Immature natural killer cell (primary cell): ENCODE measurements at places on chromosomes 7 and 10. TPM values are rescaled to one million over a fixed set of nuclear protein-coding genes. Genes with fewer than 3 reads are reported as not detected.

The CCDC172 gene
- polyA plus RNA-seq = not detected

DNA sequence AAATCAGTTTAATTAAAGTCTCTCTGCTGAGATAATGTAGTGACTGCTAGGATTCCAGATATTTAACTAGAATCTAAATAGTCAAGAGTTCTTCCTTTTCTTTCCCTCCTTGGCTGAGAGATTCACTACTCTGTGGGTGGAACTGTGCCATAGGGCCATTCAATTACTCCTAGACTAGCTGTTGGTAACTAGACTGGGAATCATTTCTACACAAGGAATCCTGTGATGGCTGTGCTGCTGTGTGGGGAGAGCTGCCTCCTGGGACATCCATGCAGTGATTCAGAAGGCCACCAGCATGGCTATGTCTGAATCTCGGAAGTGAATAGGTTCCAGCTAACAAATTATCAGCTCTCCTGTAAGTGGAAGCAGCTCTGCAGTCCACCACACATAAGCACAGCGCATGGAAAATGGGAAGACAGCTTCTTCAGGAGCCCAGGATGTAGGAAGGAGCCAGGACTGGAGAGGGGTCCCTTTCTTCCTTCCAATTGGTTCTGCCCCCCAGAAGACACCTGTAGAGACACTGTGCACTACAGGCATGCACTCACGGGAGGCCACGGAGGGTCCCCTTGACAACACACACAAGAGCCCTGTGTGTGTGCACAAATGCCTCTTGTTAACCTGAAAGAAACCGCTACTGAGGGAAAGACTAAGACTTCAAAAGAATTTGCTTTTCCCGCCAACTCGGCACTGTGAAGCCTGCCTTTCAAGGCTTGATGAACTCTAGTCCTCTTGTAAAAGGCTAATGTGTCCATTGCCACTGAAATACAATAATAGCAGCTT, 66.5 kb downstream of the SCRN1 start:
- no peak overlapping the region for H3K27ac ChIP-seq
- peaks cover 9% of the 10 kb centered on the region for H3K36me3 ChIP-seq
- DNase-seq = no peak
- H3K4me1 ChIP-seq = no peaks in the 10 kb centered on the region
- H3K4me3 ChIP-seq = no peak overlapping the region

DNA sequence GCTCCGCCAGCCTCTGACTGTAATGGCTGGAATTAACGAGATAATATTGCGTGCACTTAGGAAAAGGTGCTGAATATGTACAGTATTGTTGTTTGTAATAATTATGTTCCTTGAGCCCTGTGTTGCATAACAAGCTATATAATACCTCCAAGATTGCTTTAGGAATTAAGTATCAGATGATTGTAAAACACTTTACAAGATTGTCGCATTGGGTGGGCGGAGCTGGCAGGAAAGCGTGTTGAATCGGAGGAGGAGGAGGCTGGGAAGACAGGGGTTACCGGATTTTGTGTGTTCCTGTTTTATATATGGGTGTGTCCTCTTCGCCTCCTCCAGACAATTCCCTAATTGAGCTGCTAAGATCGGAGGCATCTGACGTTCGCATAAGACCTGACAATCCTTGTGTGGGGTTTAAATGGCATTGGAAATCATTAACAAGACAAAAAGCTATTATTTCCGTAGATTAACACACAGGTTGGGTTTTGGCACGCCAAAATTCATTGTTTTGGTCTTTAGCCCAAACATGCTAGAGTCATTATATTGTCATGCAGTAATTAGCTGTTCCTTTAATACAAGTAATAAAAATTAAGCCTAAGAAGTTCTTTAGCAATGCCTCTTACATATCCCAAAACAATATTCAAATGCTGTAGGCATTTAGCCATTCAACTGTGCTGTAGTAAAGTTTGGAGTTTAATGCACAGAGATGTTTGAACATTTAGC, 192.9 kb upstream of the SH2B2 start:
- DNase-seq = no peak
- H3K36me3 ChIP-seq = peaks cover 6% of the 10 kb centered on the region
- no peaks in the 10 kb centered on the region for H3K27me3 ChIP-seq
- H3K4me3 ChIP-seq = no peak overlapping the region

DNA sequence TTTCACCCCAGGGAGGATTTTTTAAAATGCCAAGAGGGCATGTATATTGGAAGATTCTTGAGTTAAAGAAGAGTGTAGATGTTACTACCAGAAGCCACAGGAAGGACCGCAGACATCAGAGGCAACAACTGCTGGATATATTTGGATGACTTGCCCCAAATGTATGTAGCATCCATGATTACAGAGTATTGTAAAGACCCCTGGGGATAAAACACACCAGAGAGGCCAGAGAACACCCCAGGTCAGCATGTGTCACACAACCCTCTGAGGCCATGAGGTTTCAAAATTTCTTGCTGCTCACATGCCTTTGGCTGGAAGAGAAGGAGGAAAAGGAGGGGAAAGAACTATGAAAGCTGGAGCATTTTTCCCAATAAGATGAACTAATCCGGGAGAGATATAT, 108.0 kb upstream of the LSM8 start:
- no peak for DNase-seq
- no peak overlapping the region for H3K4me3 ChIP-seq
- no peaks in the 10 kb centered on the region for H3K27me3 ChIP-seq
- no peaks in the 10 kb centered on the region for H3K36me3 ChIP-seq
- H3K4me1 ChIP-seq = no peaks in the 10 kb centered on the region
- no peak overlapping the region for H3K27ac ChIP-seq

DNA sequence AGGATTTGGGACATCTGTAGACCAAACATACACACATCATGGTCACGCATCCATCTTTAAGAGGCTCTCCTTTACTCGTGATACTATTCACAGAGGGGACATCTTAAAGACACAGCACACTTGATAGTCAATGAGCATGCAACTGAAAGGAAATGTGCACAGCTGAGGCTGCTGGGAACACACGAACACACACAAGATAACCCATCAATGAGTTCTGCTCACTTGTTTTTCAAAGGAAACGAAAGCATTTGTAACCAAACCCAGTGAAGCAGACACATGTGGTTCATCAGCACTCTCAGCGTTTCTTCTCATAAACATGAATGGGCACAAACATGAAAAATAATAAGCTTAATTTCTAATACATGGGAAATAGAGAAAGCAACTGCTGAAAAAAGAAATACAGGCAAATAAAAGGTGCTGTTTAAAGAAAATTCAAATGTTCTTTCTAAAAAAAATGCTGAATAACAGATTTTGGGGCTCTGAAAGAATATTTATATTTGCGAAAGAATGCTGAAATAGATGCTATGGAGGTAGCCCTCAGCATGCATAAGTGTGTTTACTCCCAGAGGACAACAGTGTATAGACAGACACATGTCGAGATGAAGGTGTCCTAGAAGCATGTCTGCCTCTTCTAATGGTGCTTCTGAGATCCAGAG, 59.7 kb upstream of the LAMB4 start:
- no peaks in the 10 kb centered on the region for H3K36me3 ChIP-seq
- DNase-seq = no peak
- no peaks in the 10 kb centered on the region for H3K4me1 ChIP-seq
- no peak overlapping the region for H3K27ac ChIP-seq
- H3K4me3 ChIP-seq = no peak overlapping the region

DNA sequence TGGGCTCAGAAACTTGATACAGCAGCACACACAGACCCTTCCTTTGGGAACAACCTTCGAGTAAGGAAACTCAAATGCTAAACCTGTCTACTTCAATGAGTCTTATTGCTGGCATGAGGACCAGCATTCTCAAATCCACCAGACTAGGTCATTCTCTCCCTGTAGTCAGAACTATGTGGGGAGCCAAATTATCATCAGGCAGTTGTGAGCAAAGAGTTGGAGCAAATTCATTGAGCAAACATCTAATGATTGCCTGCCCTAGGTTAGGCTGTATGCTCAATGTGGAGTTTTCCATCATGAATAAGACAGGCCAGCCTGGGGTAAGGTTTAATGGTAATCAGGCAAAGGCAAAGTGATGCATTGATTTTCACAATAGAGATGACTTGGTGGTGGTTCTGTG, 3.6 kb downstream of the EPDR1 start:
- peaks cover 12% of the 10 kb centered on the region for H3K4me1 ChIP-seq
- peaks cover 9% of the 10 kb centered on the region for H3K36me3 ChIP-seq
- DNase-seq = no peak
- H3K27ac ChIP-seq = no peak overlapping the region

DNA sequence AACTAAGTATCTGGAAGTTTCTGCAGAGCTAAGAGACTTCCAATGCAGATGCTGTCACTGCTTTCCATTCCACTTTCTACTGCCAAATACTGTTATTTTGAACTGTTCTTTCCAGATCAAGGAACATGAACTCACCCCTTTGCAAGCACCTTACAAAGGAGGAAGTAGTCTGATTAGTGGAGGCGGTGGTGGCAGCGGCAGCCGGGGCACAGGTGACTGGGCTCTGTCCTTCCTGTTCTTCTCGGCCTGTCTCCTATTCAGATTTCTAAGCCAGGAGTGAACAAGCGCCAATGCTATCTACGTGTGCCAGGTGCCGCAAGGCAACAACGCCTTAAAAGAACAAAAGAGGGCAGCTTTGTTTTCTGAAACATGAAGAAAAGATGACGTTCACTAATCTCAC, 44.9 kb downstream of the BEND7 start:
- H3K4me1 ChIP-seq = no peaks in the 10 kb centered on the region
- DNase-seq = no peak
- no peak overlapping the region for H3K4me3 ChIP-seq

- no peak overlapping the region for H3K4me3 ChIP-seq
- peaks cover 4% of the 10 kb centered on the region for H3K36me3 ChIP-seq
- H3K27ac ChIP-seq = no peak overlapping the region
- no peaks in the 10 kb centered on the region for H3K27me3 ChIP-seq
- DNase-seq = no peak
- H3K4me1 ChIP-seq = peaks cover 25% of the 10 kb centered on the region
Observed at GRCh38 chr10:5448333-5449001, 36.1 kb downstream of the NET1 start.

DNA sequence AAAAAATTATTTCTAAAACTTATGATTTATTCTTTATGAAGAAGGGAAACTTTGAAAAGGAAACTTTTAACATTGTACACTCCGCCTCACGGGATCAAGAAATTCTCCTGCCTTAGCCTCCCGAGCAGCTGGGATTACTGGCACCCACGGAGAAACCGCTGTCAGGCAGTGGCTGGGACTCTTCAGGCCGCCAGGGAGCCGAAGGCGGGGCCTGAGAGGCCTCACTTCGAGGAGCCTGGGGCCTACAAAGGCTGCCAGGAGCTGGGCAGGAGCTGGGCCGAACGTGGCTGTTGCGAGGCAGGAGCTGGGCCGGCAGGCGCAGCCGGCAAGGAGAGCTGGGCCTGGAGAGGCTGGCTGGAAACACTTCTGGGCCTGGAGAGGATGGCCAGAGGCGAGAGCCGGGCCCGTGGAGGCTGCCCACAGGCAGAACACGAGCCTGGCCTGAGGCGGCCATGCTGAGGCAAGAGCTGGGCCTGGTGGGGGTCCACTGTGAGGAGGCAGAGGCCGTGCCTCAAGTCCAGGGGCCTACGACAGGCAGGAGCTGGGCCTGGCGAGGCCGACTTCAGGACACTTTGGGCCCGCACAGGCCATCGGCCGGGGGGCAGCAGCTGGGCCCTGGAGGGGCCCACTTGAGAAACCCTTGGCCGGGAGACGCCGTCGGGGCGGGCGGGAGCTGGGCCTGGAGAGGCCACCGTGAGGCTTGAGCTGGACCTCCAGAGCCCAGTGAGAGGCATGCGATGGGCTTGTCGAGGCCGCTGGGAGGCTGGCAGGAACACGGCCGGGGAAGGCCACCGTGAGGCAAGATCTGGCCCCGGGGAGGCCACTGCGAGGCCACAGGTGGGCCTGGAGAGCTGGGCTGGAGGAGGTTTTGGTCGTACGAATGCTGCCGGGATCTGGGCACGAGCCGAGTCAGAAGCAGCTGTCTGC, 23.7 kb downstream of the MDH2 start:
- no peak overlapping the region for H3K27ac ChIP-seq
- no peaks in the 10 kb centered on the region for H3K36me3 ChIP-seq
- no peaks in the 10 kb centered on the region for H3K4me1 ChIP-seq

- DNase-seq = no peak
- peak overlapping the region; percentile 65 for H3K4me3 ChIP-seq
- H3K27ac ChIP-seq = peak overlapping the region; percentile 89
- peaks cover 56% of the 10 kb centered on the region for H3K4me1 ChIP-seq
Observed at GRCh38 chr10:29689001-29689400, 54.2 kb upstream of the SVIL start.

- no peak overlapping the region for H3K4me3 ChIP-seq
- no peaks in the 10 kb centered on the region for H3K27me3 ChIP-seq
- H3K4me1 ChIP-seq = no peaks in the 10 kb centered on the region
- H3K36me3 ChIP-seq = no peaks in the 10 kb centered on the region
Observed at GRCh38 chr7:109009636-109010035, 440.0 kb downstream of the DNAJB9 start.

GRCh38 chr10:3919709-3920308, 134.8 kb upstream of the KLF6 start:
- no peaks in the 10 kb centered on the region for H3K27me3 ChIP-seq
- H3K4me3 ChIP-seq = no peak overlapping the region
- H3K4me1 ChIP-seq = peaks cover 2% of the 10 kb centered on the region
- H3K36me3 ChIP-seq = no peaks in the 10 kb centered on the region

DNA sequence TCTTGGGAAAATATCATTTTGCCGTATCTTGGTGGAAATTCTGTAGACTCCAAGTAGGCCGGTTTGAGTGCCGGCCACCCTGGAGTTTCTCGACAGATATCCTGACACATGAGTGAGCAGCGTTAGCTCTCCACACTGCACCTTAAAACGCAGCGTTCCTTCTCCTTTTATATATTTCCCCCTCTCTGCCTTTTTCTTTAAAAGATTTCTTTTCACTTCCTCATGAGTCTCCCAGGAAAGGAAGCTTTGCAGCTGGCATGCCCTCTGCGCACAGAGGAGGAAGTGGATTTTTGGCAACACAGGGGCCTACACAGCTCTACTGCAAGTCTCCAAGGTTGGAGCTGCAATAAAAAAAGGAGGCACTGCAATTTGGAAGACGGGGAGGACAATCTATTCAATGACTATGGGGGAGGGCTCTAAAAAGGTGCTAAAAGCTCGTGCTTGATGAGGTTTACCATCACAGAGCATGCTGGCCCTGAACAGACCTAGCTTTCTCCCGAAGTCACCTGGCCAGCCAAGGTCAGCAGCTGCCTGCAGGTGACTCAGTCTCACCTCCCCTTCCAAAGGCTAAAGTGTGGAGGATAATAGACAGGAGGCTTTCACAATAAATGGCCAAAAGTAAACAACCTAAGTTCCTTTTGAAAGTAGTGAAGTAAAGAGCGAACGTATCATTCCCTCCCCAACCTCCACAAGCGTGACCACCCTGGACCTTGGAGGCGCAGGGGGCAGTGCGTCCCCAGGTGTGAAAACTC, 252.8 kb downstream of the ZMYND11 start:
- H3K27me3 ChIP-seq = peaks cover 3% of the 10 kb centered on the region
- H3K4me1 ChIP-seq = peaks cover 23% of the 10 kb centered on the region
- peaks cover 6% of the 10 kb centered on the region for H3K36me3 ChIP-seq

DNA sequence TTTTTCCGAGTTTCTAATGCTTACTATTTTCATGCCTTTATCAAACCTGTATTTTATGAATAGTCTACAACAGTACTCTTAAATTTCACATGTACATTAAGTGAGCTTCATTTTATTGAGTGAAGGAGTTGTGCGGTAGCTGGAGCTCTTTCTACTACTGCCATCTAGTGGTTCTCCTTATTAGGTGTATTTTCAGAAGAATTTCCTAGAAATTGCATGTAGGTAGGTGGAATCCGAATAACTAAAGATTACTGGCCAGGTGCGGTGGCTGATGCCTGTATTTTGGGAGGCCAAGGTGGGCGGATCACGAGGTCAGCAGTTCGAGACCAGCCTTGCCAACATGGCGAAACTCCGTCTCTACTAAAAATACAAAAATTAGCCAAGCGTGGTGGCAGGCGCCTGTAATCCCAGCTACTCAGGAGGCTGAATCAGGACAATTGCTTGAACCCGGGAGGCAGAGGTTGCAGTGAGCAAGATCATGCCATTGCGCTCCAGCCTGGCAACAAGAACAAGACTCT, 38.3 kb downstream of the LRRC72 start:
- no peaks in the 10 kb centered on the region for H3K27me3 ChIP-seq
- no peak overlapping the region for H3K27ac ChIP-seq
- peak; percentile 50 for DNase-seq
- no peak overlapping the region for H3K4me3 ChIP-seq
- peaks cover 16% of the 10 kb centered on the region for H3K4me1 ChIP-seq
